ENCODE measurements at places on chromosomes 16 and 17.

DNA sequence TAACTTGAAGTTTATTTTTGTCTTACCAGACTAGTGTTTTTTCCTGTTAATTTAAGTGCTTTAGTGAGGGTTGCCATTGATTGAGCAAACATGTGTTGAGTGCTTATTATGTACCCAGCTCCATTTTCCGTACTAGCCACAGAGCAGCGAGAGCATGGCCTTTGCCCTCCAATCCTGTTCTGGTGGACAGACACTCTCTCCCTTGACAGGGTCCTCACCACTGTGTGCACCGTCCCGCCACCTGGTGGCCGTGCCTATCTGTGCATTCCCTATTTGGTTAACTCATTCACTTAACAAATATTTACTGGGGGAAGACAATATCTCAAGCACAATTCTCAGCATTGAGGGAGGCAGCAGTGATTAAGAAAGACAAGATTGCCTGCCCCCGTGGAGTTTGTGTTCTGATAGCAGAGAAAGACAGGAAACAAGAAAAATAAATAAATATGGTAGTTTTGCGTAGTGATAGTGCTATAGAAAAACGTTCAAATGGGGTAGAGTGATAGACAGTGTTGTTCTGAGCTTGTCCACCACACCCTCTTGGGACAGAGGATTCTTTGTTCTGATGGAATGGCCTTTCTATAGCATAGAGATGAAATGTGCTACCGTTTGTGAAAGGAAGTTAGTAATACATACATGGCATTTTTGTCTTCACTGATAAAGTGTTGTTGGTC, 13.0 kb downstream of the CDH13 start:
- peak; percentile 40 for DNase-seq

- DNase-seq: no peak
Measured at GRCh38 chr17:72587156-72587555, 466.3 kb downstream of the SOX9 start.

GRCh38 chr17:74079537-74080300, 123.8 kb upstream of the RPL38 start:
- no peak for DNase-seq

DNA sequence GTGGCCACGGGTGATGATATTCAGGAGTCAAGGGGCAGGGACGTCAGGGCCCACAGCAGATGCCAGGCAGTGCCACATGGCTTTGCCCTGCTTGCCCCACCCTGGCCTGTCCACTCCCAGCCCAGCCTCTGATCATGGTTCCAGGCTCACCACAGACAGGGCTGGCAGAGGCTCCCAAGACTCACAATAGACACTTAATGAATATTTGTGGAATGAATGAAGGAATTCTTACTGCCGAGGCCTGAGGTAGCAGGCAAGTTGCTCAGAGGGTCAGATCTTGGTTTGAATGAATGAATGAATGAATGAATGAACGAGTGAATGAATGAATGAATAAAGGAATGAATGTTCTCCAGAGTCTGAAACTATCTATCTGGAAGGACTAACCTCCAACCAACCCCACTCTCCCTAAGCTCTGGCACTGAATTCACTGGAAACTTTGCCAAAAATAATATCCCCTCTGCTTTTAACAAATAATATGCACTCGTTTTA, 60.9 kb downstream of the RAI1 start:
- DNase-seq: no peak

DNA sequence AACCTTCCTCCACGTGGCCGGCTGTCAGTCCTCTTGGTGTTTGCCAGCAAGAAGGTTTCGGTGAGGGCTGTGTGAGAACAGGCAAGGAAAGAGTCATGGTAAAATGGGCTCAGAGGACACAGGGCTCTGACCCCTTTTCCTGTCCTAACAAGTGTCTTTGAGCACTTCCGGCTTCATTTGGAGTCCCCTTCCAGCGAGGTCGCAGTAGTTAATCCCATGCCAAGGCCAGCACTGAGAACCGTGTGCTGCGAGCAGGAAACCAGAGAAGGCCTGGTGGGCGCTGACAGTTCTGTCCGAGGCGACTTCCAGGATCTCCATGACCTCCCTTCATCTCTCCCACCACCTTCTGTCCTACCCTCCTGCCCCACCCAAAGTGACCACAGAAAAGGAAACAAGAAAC, 168.1 kb downstream of the ZFHX3 start:
- no peak for DNase-seq
